ENCODE measurements at places on chromosomes 4 and X.

DNA sequence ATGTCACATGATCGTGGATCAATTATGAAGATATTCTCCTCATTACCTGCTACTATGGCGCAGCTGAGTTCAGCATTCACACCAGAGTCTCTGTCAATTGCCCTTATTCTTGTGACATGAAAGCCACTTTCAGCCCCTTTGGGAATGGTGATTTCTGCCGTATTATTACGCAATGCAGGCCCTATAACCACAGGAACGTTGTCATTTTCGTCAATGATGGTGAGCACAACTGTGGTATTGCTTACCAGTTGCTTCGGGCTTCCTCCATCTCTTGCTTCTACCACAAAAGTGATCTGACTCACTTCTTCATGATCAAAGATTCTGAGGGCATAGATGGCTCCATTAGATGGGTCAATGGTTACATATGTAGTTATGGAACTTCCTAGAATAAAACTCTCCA lies 2.1 kb downstream of the PCDH18 start:
- DNase-seq: no peak

DNA sequence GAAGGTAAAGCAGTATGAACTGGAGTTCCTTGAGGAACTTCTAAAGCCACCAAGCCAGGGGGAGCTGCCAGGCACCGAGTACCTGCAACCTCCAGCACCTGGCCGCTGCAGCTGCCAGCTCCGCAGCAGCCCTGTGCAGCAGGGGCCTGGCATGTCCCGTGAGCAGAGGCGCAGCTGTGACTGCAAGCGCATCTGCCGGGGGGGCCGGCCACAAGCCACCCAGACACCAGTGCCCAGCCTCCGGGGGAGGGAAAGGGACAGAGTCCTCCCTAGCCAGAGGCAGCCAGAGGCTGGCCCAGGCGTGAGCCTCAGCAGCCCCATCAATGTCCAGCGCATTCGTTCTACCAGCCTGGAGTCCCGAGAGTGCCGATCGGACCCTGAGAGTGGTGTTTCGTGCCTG lies 26.6 kb upstream of the PRPS1 start:
- DNase-seq: no peak

DNA sequence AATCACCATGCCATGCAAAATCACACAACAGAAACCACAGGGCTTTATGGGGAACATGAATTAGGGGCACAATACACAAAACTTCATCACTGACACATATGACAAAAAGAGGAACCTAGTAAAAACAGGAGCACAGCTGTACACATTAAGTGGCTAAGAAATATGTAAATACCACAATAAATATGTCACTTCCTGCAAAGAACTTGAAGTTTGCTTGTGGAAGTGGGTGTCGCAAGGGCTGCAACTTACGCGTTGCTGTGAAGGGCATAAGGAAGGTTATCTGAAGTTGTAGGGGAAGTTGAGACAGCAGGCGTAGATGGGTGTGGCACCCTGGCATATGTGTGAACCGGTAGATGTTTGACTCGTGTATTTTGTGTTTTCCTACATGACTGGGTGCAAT lies 42.4 kb downstream of the CLCN4 start:
- peak; percentile 6 for DNase-seq

DNA sequence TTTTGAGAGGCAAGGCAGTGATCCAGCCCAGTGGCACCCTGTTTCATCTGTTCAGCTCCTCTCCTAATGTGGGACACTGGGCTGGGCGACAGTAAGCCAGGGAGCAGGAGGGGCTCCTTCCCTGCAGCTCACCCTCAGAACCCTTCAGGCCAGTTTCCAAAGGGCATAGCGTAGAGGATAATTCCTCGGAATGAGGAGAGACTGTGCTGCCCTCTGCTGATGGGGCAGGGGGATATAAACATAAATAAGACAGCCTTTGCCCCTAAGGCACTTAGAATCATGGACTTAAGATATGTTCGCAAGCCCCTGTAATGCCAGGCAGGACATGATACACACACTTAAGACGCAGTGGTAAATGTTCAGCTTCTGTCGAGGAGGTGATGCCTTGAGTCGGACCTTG lies 27.9 kb upstream of the ZNF185 start:
- no peak for DNase-seq

DNA sequence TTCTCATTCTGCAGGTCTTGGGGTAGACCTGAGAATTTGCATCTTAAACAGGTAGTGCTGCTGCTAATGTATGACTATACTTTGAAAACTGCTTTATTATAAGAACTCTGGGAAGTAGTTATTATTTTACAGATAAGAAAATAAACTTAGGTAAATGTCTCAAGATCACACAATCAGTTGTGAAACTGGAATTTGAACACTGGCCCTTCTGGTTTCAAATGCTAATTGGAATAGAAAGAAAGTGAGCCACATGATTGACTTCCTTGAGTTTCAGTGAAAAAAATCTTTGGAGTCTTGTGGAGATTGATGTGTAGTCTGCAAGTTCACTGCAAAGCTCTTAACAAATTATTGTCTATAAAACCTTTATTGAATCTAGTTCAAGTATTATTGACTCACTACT lies 44.5 kb downstream of the FTHL17 start:
- no peak for DNase-seq

GRCh38 chrX:1239681-1240142 lies 27.3 kb upstream of the CRLF2 start:
- DNase-seq: peak; percentile 8

DNA sequence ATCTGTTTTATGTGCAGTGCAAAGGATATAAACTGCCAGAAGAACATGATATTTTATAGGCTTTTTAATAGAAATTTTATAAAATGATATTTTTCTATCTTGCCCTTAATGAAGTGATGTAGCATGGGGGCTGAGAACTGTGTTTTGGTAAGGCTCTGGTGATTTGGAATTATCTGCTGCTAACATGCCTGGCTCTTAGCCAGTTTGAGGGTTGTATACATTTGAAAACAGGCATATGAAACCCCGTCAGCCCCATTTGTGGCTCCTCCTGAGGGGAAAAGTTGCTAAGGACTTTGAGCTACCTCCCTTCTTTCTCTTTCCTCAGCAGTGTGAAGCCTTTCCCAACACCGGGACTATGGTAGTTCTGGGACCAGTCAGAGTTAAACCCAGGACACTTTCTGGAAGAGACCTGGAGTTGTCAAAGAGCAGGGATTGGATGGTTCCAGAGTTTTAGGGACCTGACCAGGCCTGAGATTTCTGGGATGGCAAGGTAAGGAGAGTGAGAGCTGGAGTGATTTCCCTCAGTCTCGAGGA lies 4.7 kb downstream of the SFRP2 start:
- no peak for DNase-seq

- DNase-seq: no peak
Observed at GRCh38 chrX:103356858-103357257, 552 bp downstream of the TCEAL9 start.

Data from KG1 (cell line).